Right renal cortex interstitium (tissue), 3 donors: ENCODE measurements at places on chromosomes 5 and 9. TPM values are rescaled to one million over a fixed set of nuclear protein-coding genes. Genes with fewer than 3 reads are reported as not detected.

ANAPC2 gene
- 29.1 TPM for polyA plus RNA-seq

NXNL2 gene
- 2.1 TPM for polyA plus RNA-seq

PTGS1 gene
- polyA plus RNA-seq, result 4.4 TPM

SPINK6 gene
- polyA plus RNA-seq, result not detected

IL9 gene
- polyA plus RNA-seq, result not detected

FBP2 gene
- not detected for polyA plus RNA-seq

TXNDC8 gene
- not detected for polyA plus RNA-seq

CCDC171 gene
- polyA plus RNA-seq, result 4.5 TPM

ITK gene
- 0.52 TPM for polyA plus RNA-seq

ENG gene
- polyA plus RNA-seq, result 78.1 TPM

BTNL3 gene
- polyA plus RNA-seq, result 0.13 TPM

SLC27A6 gene
- 1.00 TPM for polyA plus RNA-seq

CTNND2 gene
- polyA plus RNA-seq, result 2.1 TPM

BTNL8 gene
- polyA plus RNA-seq, result 0.58 TPM

JADE2 gene
- 9.7 TPM for polyA plus RNA-seq

RGP1 gene
- 28.2 TPM for polyA plus RNA-seq

DDX31 gene
- polyA plus RNA-seq, result 17.4 TPM

TSSK1B gene
- not detected for polyA plus RNA-seq

ADAMTS19 gene
- polyA plus RNA-seq, result 5.4 TPM

C5orf58 gene
- polyA plus RNA-seq, result not detected

BHMT2 gene
- 46.5 TPM for polyA plus RNA-seq

FBN2 gene
- 91.5 TPM for polyA plus RNA-seq

ADGRD2 gene
- not detected for polyA plus RNA-seq

GRXCR2 gene
- not detected for polyA plus RNA-seq

COL15A1 gene
- 25.8 TPM for polyA plus RNA-seq

LOX gene
- polyA plus RNA-seq, result 45.3 TPM

GRM6 gene
- polyA plus RNA-seq, result 0.52 TPM

LHX3 gene
- polyA plus RNA-seq, result not detected

GCNT1 gene
- polyA plus RNA-seq, result 5.4 TPM

GARIN3 gene
- polyA plus RNA-seq, result not detected

MACIR gene
- 21.4 TPM for polyA plus RNA-seq

KDM3B gene
- 102 TPM for polyA plus RNA-seq

UIMC1 gene
- polyA plus RNA-seq, result 49.2 TPM

SPINK4 gene
- not detected for polyA plus RNA-seq

ZSWIM6 gene
- polyA plus RNA-seq, result 27.0 TPM

HEMGN gene
- 3.5 TPM for polyA plus RNA-seq

HRH2 gene
- polyA plus RNA-seq, result 3.3 TPM

ARHGEF39 gene
- polyA plus RNA-seq, result 7.8 TPM

OR1B1 gene
- not detected for polyA plus RNA-seq

C8G gene
- 0.28 TPM for polyA plus RNA-seq

PDGFRB gene
- 142 TPM for polyA plus RNA-seq

SLC36A3 gene
- polyA plus RNA-seq, result not detected

C5 gene
- polyA plus RNA-seq, result 17.5 TPM

NTRK2 gene
- polyA plus RNA-seq, result 99.5 TPM

OBP2B gene
- polyA plus RNA-seq, result not detected

CDKN2B gene
- polyA plus RNA-seq, result 0.23 TPM

COX7C gene
- 1,153 TPM for polyA plus RNA-seq

PAM gene
- polyA plus RNA-seq, result 216 TPM
